Stimulated activated CD8-positive, alpha-beta memory T cell treated with anti-CD3 and anti-CD28 coated beads, Interleukin-7, amount 100 ng/mL, for 1 hour (primary cell): ENCODE measurements at places on chromosomes 3 and 15.
A peak's percentile ranks its signal among the peaks of the same experiment; 100 is the strongest.

GRCh38 chr15:34019369-34019990 lies 19.5 kb downstream of the AVEN start:
- no peak for DNase-seq

DNA sequence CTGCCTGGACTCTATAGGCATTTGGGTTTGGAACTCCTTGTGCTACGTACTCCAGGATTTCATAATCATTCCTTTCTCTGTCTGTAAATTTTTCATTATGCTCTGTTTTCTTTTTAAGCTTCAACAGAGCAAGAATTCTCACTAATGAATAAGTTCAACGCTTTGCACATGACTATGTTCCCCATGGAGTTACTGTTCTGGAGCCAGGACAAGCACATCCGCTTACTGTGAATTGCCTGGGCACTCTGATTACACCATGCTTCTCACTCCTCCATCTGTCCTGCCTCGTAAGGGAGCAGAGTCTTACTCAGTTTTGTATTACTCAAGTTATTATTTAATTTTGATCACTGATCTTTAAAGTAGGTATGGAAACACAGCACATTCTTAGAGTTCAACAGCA lies 472.7 kb downstream of the RAP2B start:
- no peak for DNase-seq

DNA sequence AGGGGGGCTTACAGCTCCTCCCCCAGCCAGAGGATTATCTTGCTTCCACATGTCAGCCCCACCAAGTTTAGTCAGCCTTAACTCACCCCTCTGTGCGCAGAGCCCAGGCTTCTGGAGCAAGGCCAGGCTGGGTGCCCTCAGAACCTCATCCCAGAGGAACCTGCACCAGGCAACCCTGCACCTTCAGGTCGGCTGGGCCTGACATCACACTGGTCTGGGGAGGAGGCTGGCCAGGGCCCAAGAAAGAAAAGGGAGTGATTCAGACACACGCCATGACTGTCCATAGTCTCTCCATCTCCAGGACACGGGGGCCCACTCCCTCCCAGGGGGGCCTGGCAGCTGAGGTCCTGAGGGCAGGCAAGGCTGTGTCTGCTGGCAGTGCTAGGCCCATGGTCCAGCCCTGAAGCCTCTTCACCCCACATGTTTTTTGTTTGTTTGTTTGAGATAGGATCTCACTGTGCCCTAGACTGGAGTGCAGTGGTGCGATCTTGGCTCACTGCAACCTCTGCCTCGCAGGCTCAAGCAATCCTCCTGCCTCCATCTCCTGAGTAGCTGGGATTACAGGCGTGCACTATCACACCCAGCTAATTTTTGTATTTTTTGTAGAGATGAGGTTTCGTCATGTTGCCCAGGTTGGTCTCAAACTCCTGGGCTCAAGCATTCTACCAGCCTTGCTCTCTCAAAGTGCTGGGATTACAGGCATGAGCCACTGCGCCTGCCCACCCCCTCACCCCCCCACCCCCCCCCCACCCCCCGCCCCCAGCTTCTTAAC lies 11.1 kb downstream of the TNK2 start:
- no peak for DNase-seq

DNA sequence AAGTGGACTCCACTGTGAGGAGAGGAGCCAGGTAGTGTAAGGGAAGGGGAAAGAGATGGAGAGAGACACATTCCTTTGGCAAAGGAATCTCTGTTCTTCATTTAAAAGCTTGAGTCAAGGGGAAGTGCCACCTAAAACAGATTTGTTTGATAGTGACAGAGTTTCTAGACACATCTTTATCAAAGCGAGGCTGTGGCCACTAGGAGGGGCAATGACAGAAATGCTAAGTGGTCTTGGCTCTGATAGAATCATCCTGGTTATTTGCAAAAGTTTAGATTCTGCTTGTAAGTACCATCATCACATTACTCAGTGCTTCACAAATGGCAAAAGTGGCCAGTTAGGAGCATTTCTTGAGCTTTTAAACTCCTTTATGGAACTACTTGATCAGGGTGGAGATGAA lies 261.4 kb downstream of the CNTN3 start:
- no peak for DNase-seq

DNA sequence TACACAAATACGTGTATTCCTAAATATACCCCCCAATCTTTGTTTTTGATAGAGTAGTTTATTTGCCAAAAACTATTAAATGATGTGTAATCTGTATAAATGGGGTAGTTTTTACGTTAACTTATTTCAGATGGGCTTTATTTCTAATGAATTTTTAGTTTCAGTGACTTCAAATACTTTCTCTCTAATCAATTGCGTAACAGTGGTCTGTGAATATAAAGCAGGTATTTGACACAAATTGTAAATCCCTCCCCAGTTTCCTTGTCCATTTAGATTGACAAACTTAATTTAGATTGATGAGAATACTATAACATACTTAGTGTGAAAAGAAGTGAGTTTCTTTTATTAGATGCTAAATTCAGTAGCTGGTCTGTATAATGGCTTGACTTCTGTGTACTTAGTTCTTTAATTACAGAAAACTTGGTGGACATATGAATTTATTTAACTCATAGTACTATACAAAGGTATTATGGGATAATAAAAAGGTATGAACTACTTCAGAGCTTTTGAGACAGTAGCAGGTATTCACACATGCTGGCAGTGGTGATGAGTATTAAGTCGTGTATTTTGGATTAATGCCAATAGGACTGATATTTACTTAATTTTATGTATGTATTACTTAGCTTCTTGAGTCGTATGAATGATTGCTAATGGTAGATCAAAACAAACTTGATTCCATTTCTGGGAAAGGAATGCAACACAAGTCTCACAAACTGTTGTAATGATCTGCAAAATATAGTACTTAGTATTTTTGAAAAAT lies 81.6 kb downstream of the STT3B start:
- no peak for DNase-seq

- no peak for DNase-seq
Measured at GRCh38 chr15:51926809-51927208, 44.8 kb downstream of the LEO1 start.

DNA sequence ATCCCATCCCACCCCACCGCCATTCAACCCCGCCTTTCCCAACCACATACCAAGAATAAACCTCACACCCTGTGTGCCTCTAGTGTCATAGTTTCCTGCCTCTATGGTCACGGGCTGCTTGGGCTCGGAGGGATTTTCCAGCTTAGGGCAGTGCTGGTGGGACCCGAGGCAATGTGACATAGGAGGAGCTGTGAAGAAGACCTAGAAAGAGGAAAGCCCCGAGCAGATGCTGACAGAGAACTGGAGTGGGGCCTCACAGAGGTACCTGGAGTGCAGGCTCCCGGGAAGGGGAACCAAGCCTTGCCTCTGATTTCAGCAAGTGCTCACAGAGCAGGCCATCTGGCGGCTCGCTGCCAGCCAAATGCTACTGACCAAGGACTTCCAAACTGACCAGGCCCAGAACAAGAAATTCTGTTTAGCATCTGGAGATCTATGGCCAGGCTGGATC lies 27.5 kb downstream of the BHLHE40 start:
- peak; percentile 43 for DNase-seq

- DNase-seq, result no peak
Measured at GRCh38 chr15:73385205-73385604, 16.4 kb upstream of the HCN4 start.

DNA sequence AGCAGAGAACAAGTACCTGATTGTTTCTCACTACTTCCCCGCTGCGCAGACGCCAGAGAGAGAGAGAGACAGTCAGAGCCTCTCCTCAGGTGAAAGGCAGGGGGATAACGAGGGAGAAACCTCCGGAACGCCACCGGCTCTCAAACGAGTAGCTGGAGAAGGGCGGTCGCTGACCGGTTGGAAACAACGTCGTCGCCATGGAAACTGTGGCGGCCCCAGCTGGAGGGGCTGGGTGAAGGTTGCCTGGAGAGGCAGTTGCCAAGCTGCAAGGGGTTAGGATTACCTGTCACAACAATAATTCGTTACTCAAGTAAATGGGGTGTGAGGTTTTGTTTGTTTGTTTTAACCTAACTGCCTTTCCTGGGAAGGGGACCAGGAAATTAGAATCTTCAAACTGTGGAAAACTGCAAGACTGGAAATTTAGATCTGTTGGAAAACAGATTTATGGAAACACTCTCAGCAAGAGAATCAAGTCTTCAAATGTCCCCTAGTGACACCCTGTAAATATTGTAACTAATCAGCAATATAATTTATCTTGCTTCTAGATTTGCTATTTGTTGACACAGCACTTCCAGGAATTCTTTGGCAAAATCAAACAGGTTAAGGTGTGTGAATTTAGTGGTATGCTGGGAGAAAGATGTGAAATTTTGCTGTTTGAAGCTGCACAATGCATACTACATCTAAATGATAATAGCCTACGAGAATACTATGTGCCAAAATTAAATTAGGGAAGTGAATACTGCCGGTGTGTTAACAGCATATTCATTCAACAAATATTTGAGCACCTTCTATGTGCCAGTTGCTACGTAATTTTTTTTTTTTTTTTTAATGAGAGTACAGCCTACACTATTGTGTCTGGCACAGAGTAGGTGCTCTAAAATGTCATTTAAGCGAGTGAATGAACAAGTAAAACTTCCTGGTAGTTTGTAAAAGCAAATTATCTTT lies at the start of gene DNAH12:
Gene DNAH12, minus strand, starts transcription at position 164 of the 945 bp plus-strand sequence. CDS start 1,474 bp downstream, outside the sequence.
- DNase-seq, result no peak

DNA sequence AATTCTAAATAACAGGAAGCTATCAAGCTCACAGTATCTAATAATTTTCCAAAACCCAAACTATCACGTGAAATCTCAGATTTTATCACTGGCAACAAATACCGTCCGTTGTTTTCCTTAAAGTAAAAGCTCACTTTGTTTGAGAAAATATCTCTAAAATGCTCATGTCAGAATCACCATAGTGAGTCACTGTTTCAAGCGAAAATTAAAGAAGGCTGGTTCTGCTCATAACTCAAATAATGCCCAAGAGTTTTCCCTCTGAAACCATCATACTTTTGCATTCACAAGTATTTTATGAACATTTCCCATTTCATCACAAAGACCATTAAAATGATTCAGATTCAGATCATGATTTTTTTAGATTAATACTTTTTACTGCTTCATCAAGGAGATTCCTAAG lies 50.6 kb downstream of the TBL1XR1 start:
- DNase-seq, result no peak

- DNase-seq, result no peak
Measured at GRCh38 chr15:69579950-69580618, 127.5 kb downstream of the RPLP1 start.

DNA sequence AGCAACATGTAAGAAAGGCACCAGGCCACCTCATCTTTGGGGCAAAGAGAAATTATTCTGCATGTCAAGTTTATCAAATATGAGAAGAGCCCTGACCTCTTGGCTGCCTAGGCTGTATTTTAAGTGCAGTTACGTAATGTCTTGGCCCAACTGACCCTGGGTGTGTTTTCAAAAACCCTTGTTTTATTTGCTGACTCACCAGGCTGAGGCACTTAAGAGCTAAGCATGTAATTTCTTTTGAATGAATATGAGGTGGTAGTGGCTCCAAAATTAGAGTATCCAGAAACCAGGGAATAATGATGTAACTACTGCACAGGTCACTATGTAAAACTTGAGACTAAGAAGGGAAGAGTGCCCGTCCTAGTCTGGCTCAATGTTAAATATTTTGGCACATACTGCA lies 24.3 kb downstream of the PGPEP1L start:
- DNase-seq, result no peak

DNA sequence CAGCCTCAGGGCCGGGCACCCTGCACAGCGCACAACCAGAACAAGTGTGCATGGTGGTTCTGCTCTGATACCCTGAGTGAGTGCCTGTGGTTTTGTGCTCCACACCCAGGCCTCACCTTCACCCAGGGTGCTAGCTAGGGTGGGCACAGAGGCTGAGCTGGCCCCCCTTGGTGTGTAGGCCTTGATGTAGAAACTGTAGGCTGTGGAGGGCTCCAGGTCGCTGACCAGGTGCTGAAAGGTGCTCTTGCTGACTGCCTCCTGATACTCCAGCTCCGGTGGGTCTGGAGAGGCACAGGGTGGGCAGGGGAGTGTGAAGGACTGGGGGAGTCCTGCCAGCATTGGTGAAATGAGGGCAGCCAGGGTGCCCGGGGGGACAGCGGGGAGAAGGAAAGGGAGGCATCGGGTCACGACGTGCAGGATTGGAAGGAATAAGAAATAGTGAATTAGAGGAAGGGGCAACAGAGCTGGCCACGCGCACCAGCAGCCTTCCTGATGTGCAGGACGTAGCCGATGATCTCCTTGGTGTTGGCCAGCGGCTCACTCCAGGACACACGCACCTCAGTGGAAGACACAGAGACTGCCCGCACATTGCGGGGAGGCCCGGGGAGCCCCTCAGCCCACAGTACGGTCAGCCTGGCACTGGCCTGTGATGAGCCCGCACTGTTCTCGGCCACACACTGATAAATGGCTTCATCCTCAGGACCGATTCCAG lies 26.6 kb downstream of the RNU5B-1 start:
- DNase-seq, result no peak

- no peak for DNase-seq
Measured at GRCh38 chr3:52339612-52340011, 23.5 kb downstream of the DNAH1 start.

GRCh38 chr15:70876011-70876410 lies 16.2 kb downstream of the THAP10 start:
- no peak for DNase-seq

- no peak for DNase-seq
Measured at GRCh38 chr15:70111203-70112073, 13.7 kb upstream of the TLE3 start.

- DNase-seq, result no peak
Measured at GRCh38 chr15:35443376-35443775, 102.6 kb downstream of the DPH6 start.

DNA sequence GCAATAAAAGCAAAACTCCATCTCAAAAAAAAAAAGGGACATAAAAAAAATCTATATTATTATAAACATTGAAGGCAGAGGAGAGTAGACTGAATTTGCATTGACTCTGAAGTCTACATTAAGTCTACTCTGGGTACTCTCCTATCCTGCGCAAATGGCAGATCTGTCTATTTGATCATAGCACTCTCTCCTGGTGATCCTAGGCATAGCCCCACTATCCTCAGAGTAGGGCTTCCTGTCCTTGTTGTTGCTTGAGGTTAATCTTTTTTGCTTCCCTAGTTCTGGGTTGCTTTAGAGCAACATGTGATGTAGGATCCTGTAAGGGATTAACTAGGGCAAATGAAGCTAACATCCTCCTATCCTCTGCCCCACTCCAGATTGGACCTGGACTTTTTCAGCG lies 82.1 kb upstream of the LRRFIP2 start:
- DNase-seq, result no peak

- no peak for DNase-seq
Measured at GRCh38 chr3:99872923-99873254, 55.2 kb downstream of the CMSS1 start.

DNA sequence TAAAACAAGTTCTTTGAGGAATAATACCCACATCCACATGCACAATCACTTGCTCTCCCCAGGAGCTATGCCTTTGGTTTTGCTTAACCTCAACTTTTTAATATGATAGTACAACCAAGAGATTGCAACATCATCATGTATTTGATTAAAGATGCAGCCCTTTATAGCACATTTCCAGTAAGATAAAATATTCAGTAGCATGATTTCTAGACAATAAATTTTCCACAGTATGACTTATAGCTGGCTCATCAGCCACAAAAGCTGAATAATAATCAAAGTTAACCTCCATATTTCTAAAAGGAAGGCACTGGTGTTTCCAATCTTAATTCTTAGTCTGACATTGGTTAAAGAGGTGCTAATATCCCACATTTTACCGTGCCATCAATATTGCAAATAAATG lies 622.5 kb downstream of the TBL1XR1 start:
- no peak for DNase-seq

- no peak for DNase-seq
Measured at GRCh38 chr15:63381301-63382204, at the start of gene CA12. TSS of gene CA12 (minus strand) at chr15:63381846. CDS start at chr15:63381720, 126 bp downstream.

- no peak for DNase-seq
Measured at GRCh38 chr3:47578691-47579632, at the start of gene CSPG5. TSS of gene CSPG5 (minus strand) at chr3:47578865. CDS start at chr3:47578693, 172 bp downstream.
